HFFc6 (cell line): ENCODE measurements at places on chromosomes 6 and 20.

DNA sequence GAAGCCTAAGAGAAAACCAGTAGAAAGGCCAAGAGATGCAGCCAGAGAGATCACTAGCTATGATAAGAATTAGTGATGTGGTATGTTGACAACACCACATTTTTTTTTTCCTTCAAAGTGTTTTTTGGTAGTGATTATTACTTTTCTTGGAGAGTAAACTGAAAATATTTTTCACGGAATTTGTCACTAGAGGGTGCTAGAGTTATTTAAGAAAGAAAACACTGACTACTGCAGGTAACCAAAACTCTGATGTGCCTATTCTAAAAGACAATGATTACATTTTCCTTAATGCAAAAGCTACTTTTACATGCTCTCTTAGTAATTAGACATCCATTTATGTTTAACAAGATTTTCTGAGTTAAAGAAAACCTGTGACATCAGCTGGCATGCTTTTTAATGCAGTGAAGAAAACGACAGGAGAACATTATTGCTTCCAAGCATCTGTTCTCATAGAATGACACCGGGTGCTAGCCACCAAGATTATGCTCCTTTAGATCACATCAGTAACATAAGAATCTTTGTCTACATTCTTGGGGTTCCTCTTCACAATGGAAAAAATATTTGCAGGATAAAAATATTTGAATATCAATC is 28.8 kb downstream of the RWDD2A start:
- H3K27me3 ChIP-seq = no peaks in the 10 kb centered on the region
- H3K4me3 ChIP-seq = no peak overlapping the region
- no peaks in the 10 kb centered on the region for H3K36me3 ChIP-seq
- H3K4me1 ChIP-seq = peaks cover 21% of the 10 kb centered on the region

DNA sequence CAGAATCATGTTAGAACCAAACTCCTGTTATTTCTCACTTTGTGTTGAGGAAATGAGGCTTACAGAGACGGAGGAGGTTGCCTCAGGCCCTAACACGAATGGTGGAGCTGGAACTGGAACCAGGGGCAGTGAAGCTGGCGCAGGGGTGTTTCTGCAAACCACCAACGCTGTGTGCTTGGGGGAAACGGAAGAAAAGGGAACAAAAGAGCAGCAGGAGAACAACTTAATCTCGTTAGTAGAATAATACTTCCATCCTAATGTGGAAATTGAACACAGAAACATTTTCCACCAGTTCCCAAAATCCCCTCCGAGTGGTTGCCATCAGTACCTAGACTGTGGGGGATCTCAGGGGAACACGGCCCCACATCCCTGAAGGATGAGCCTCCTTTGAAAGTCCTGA is 103.4 kb upstream of the FRMD1 start:
- no peak overlapping the region for H3K4me3 ChIP-seq
- H3K27me3 ChIP-seq = peaks cover 5% of the 10 kb centered on the region
- DNase-seq = no peak
- H3K4me1 ChIP-seq = no peaks in the 10 kb centered on the region
- no peak overlapping the region for H3K27ac ChIP-seq
- peaks cover 5% of the 10 kb centered on the region; the same call in 1 of the 2 replicates for H3K36me3 ChIP-seq

DNA sequence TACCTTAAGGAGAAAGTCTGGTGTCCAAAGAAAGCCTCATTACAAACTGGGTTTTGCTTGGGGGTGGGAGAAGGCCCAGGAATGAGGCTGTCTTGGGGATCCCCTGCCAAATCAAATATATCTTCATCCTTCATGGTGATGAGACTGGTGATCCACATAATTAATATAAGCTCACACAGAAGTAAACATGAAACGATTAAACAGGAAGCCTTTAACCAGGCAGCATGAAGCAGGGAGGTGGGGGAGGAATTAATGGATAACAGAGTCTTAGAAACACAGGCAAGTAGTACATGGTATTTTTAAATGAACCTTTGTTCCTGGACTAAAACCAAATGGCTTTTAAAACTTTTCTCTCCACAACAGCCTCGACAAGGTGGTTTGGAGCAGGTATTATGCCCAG is 437.5 kb downstream of the TFAP2A start:
- no peaks in the 10 kb centered on the region for H3K36me3 ChIP-seq
- no peak overlapping the region for H3K4me3 ChIP-seq
- DNase-seq = no peak
- peaks cover 2% of the 10 kb centered on the region; the same call in 1 of the 2 replicates for H3K27me3 ChIP-seq

- H3K4me3 ChIP-seq = no peak overlapping the region
- H3K27ac ChIP-seq = no peak overlapping the region
- DNase-seq = no peak
- peaks cover 2% of the 10 kb centered on the region for H3K4me1 ChIP-seq
Measured at GRCh38 chr6:14292119-14292518, 174.5 kb downstream of the CD83 start.
